WTC11 (cell line): ENCODE measurements at places on chromosomes 2 and 18.

DNA sequence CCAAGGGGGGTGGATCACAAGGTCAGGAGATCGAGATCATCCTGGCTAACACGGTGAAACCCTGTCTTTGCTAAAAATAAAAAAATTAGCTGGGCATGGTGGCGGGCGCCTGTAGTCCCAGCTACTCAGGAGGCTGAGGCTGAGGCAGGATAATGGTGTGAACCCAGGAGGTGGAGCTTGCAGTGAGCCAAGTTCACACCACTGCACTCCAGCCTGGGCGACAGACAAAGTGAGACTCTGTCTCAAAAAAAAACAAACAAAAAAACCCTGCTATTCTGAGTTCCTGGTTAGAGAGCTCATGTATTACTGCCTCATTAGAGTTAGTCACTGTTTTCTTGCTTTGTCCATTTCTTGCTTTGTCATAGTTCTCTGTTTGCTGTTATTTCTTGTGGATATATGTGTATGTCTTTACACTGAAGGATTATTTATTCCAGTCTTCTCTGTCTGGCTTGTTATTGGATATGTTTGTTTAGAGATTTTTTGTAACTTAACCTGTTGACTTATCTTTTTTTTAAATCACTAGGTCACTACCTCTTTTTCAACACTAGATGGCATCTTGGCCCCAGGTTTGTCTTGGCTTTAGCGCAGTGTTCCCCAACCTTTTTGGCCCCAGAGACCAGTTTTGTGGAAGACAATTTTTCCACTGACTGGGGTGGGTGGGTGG lies 17.0 kb downstream of the TTLL4 start:
- peaks cover 49% of the 10 kb centered on the region for H3K36me3 ChIP-seq
- peaks cover 22% of the 10 kb centered on the region for H3K4me1 ChIP-seq
- H3K27me3 ChIP-seq = no peaks in the 10 kb centered on the region
- no peak overlapping the region for H3K4me3 ChIP-seq
- no peak for DNase-seq

GRCh38 chr18:78362198-78362597 lies 617.4 kb upstream of the SALL3 start:
- peaks cover 42% of the 10 kb centered on the region for H3K36me3 ChIP-seq
- H3K27ac ChIP-seq = no peak overlapping the region
- H3K27me3 ChIP-seq = peaks cover 3% of the 10 kb centered on the region
- no peaks in the 10 kb centered on the region for H3K4me1 ChIP-seq

DNA sequence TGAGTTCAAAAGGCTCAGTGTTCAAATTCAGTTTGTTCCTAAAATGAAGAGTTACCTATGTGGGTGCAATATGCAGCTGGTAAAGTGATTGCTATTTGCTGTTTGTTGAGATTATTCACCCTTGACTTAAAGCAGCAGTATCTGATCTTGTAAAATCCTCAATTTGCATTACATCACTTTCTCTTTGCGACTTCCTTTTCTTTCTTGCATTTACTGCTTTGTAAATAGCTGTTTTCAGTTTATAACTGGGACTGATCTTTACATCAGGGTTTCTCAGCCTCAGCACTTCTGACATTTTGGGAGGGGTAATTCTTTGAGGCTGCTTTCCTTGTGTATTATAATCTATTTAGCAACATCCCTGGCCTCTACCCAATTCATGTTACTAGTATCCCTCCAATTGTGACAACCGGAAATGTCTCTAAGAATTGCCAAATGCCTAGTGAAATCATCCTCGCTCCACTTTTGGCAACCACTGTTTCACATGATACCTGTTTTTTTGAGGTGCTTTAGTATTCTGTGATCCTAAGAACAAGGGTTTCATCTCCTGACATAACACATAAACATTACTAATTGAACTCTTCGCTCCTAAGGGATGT lies 12.1 kb upstream of the ERCC3 start:
- no peaks in the 10 kb centered on the region for H3K4me1 ChIP-seq
- no peak for DNase-seq

- H3K27ac ChIP-seq = no peak overlapping the region
- peaks cover 7% of the 10 kb centered on the region for H3K4me1 ChIP-seq
- no peak for DNase-seq
Measured at GRCh38 chr2:209808521-209808920, 36.9 kb downstream of the UNC80 start.

DNA sequence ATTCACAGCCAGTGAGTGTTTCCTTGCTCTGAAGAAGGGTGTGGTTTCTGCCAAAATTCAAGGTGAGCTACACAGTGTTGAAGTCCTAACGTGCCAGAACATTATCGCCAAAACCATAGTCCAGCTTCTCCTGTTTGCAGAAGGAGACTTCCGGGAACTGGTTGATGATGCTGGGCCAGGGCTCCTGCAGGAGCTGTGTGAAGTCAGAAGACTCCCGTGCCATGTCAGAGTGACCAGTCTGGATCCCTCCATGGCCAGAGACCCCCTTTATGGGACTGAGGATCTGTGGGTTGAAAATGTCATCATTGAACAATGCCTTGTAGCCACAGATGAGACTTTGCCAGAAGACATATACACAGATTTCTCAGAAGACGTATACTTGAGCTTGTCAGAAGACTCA lies 96.0 kb upstream of the RAB12 start:
- DNase-seq = no peak
- no peaks in the 10 kb centered on the region for H3K4me1 ChIP-seq
- H3K36me3 ChIP-seq = no peaks in the 10 kb centered on the region
- no peaks in the 10 kb centered on the region for H3K27me3 ChIP-seq

DNA sequence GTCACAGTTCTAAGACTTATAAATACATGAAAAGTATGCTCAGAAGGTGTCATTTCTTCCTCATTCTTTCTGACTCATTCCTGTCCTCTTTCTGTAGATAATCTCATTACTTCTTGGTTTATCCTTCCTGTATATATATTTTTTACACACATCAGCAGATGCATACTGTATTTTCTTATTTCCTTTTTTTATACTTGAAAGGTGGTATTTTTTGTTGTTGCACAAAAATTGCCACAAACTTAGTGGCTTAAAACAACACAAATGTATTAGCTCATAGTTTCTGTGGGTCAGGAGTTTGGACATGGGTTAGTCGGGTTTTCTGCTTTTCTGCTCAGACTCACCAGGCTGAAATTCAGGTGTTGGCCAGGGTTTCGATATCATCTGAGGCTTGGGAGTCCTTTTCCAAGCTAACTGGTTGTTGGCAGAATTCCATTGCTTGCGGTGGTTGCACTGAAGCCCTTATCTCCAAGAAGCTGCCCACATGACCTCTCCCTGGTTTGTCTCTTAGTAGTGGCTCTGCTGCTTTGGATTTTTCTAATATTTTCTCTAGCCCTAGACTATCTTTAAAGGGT lies 162.6 kb downstream of the FMNL2 start:
- peaks cover 63% of the 10 kb centered on the region for H3K4me1 ChIP-seq
- no peak overlapping the region for H3K27ac ChIP-seq
- no peak for DNase-seq
- H3K4me3 ChIP-seq = no peak overlapping the region

DNA sequence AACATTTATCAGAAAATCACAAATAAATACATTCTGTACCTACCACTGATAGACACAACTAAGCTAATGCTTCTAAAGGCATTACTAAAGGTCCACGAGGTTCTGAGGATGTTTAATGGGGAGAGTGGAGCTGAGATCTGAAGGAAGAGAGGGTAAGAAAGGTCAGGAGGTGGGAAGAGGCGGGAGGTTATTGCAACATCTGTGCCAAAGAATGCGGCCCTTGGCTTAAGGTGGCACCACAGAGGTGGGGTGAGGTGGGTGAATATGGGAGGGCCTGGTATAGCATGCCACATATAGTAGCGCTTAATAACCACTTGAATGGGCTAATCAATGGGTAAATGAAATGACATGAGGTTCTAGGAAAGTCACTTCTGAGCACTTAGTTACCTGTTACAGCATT lies 217.8 kb upstream of the ATP5MC3 start:
- no peaks in the 10 kb centered on the region for H3K36me3 ChIP-seq
- H3K4me3 ChIP-seq = no peak overlapping the region
- no peaks in the 10 kb centered on the region for H3K27me3 ChIP-seq
- no peaks in the 10 kb centered on the region for H3K4me1 ChIP-seq

- peaks cover 19% of the 10 kb centered on the region for H3K4me1 ChIP-seq
- no peak overlapping the region for H3K4me3 ChIP-seq
- H3K36me3 ChIP-seq = peaks cover 20% of the 10 kb centered on the region
Measured at GRCh38 chr2:180077295-180077906, 70.3 kb upstream of the CWC22 start.

GRCh38 chr2:99512181-99512591 lies 22.4 kb upstream of the REV1 start:
- no peaks in the 10 kb centered on the region for H3K27me3 ChIP-seq
- H3K27ac ChIP-seq = no peak overlapping the region
- H3K4me1 ChIP-seq = no peaks in the 10 kb centered on the region

DNA sequence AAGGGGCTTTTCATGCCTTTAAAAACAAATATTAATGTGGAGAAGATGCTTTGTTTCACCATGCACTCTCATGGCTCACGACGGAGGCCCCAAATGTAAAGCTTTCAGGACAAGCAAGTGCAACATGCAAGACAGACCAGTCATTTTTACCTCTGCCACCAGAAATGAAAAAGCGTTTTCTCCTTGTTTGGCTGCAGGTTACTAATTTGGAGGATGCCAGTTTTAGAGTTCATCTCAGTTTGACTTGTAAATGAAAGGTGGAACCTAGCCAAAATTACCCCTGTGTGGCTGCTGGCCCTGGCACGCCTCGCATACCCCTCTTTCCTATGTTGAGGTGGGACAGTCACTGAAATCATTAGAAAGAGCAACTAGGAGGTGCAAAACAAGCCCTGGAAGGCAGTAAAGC lies 138.6 kb downstream of the BCL2 start:
- H3K4me3 ChIP-seq = no peak overlapping the region
- no peaks in the 10 kb centered on the region for H3K27me3 ChIP-seq
- no peak overlapping the region for H3K27ac ChIP-seq
- H3K4me1 ChIP-seq = peaks cover 21% of the 10 kb centered on the region
- DNase-seq = no peak

- no peaks in the 10 kb centered on the region for H3K4me1 ChIP-seq
- H3K36me3 ChIP-seq = no peaks in the 10 kb centered on the region
- H3K27me3 ChIP-seq = peaks cover 18% of the 10 kb centered on the region
Measured at GRCh38 chr2:120641366-120641771, 94.3 kb upstream of the GLI2 start.

- H3K4me1 ChIP-seq = no peaks in the 10 kb centered on the region
- H3K4me3 ChIP-seq = no peak overlapping the region
- H3K27me3 ChIP-seq = no peaks in the 10 kb centered on the region
- no peaks in the 10 kb centered on the region for H3K36me3 ChIP-seq
- no peak overlapping the region for H3K27ac ChIP-seq
Measured at GRCh38 chr2:217414429-217414828, 554.6 kb upstream of the TNP1 start.

GRCh38 chr18:76328140-76328539 lies 166.9 kb downstream of the ZNF516 start:
- H3K27ac ChIP-seq = no peak overlapping the region
- H3K36me3 ChIP-seq = peaks cover 17% of the 10 kb centered on the region
- H3K4me1 ChIP-seq = no peaks in the 10 kb centered on the region
- no peak overlapping the region for H3K4me3 ChIP-seq
- no peak for DNase-seq

DNA sequence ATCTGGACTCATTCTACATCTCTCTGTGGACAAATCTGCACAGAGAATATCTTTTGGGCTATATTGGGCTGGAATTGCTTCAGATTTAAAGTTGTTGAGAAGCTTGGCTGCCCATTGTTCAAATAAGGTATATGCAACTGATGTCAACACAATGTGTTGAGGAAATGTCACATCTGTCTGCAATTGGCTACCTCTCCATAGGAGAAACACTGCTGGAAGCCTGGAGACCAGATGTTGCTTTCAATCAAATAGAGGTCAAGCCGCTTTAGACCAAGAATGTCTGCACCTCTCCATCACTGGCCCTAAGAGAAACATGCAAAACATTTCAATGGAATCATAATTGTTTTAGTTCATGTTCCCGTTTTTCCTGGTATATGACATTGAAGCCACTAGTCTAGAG lies 720.2 kb downstream of the SLC4A3 start:
- DNase-seq = no peak
- peaks cover 4% of the 10 kb centered on the region for H3K4me1 ChIP-seq
- H3K4me3 ChIP-seq = no peak overlapping the region
- H3K36me3 ChIP-seq = no peaks in the 10 kb centered on the region
- H3K27me3 ChIP-seq = no peaks in the 10 kb centered on the region
- no peak overlapping the region for H3K27ac ChIP-seq

DNA sequence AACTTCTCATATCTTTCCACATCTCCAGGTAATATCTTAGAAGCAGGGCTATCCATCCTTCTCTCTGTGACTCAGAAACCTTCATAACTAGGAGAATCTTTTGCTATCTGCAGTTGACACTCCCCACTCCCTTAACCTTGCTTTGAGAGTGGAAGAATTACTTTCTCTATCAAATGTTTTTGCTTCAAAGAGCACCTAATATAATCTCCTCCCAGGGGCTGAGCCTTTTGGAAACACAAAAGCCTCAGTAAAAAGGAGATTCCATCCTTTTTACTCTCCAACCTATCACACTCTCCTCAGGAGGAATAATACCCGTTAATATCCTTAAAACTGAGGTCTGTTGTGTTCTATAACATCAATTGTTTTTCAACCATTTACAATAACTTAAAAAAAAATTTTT lies 94.9 kb upstream of the DNAJC10 start:
- no peak for DNase-seq
- no peaks in the 10 kb centered on the region for H3K36me3 ChIP-seq
- peaks cover 61% of the 10 kb centered on the region for H3K4me1 ChIP-seq

DNA sequence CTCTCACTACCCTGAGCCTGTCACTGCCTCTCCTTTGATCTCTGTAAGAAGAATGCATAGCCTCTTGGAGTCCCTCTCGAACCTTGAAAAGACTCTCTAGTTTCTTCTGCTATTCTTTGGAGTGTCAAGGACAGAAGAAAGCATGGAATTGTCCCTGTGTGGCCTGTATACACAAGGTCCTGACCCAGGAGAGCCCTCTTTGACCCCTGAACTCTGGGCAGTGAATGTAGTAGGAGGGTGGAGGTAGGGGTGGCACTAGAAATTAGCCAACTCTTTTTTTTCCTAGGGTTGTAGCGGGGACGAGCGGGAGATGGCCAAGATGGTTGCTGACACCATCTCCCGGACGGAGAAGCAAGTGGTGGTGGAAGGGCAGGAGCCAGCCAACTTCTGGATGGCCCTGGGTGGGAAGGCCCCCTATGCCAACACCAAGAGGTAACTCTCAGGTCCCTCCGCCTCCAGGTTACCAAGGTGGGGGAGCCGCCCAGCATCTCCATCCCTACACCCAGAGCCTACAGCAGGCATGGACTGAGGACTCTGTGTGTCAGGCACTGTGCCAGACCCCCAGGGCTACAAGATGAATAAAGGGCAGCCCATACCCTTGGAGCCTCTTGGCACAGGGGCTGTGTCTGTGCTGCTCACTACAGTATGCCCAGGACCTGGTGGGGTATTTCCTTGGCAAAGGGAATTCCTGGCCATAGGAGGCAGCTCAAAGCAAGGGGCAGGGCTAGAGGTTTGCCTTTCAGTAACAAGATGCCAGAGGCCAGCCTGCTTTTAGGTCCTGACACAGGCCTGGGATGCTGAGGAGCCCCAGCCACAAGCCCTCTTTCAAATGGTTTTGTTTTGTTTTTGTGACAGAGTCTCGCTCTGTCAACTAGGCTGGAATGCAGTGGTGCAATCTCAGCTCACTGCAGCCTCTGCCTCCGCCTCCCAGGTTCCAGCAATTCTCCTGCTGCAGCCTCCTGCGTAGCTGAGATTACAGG lies 16.4 kb downstream of the VIL1 start:
- H3K27me3 ChIP-seq = no peaks in the 10 kb centered on the region
- no peak overlapping the region for H3K4me3 ChIP-seq
- H3K36me3 ChIP-seq = no peaks in the 10 kb centered on the region
- no peaks in the 10 kb centered on the region for H3K4me1 ChIP-seq
- no peak for DNase-seq
- H3K27ac ChIP-seq = no peak overlapping the region

GRCh38 chr2:11830708-11831301 lies 84.4 kb downstream of the LPIN1 start:
- peak overlapping the region; percentile 97 for H3K27ac ChIP-seq
- H3K4me3 ChIP-seq = peak overlapping the region; percentile 51
- peaks cover 51% of the 10 kb centered on the region for H3K4me1 ChIP-seq
- DNase-seq = no peak
- no peaks in the 10 kb centered on the region for H3K27me3 ChIP-seq
